ENCODE measurements at places on chromosomes 12 and 14. TPM values are rescaled to one million over a fixed set of nuclear protein-coding genes. Genes with fewer than 3 reads are reported as not detected.

The ERBB3 gene
- 56.1 TPM for polyA plus RNA-seq

DNA sequence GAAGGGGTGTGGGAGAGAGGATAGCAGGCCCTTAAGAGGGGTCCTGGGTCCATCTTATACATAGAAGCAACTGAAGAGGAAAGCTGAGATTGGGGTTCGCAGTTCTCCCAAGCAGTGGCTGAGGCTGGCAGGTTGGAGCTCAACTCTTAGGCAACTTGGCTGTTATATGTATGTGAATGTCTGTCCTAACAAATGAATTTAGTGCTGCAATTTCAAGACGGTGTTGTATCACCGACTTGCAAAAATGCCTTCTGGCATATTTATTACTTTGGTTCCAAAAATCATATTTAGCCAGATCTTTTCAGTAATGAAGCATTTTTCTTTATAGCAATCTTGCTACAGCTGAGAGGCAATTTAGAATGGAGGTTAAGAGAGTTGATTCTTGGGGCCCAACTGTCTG lies 148.3 kb downstream of the AKAP6 start:
- H3K27me3 ChIP-seq = no peaks in the 10 kb centered on the region
- H3K27ac ChIP-seq = no peak overlapping the region
- no peak overlapping the region for H3K4me3 ChIP-seq
- H3K4me1 ChIP-seq = peaks cover 19% of the 10 kb centered on the region

- H3K4me1 ChIP-seq = no peaks in the 10 kb centered on the region
- no peak for DNase-seq
- no peak overlapping the region for H3K27ac ChIP-seq
- no peaks in the 10 kb centered on the region for H3K36me3 ChIP-seq
Measured at GRCh38 chr12:58566599-58566998, 353.7 kb downstream of the LRIG3 start.

GRCh38 chr12:2393996-2394395 lies 341.2 kb downstream of the CACNA1C start:
- H3K27ac ChIP-seq = no peak overlapping the region
- H3K36me3 ChIP-seq = no peaks in the 10 kb centered on the region
- H3K4me1 ChIP-seq = peaks cover 3% of the 10 kb centered on the region
- H3K27me3 ChIP-seq = no peaks in the 10 kb centered on the region

The KRT72 gene
- not detected for polyA plus RNA-seq

DNA sequence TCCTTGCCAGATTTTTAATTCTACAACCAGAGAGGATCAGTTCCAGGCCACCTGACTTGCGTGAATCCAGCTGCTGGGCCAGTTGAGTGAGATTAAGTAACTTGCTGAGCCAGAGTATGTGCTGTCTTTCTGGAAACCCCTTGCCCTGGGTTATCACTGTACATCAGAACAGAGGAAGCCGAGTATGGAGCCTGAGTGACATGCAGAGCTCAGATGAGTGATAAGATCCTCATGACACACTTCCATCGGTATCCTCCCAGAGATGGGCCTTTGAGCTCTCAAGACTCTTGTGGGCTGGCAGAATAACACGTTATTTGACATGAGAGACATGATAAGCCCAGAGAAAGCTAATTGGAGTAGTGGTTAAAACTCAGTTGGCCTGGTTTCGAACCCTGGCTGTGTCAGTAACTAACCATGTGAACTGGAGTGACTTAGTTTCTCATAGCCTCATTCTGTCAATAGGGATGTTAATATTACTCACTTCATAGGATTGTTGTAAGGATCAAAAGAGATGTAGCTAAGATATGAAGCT lies 388.1 kb downstream of the ZFP36L1 start:
- H3K4me3 ChIP-seq = no peak overlapping the region
- H3K27ac ChIP-seq = peak overlapping the region; percentile 45
- H3K36me3 ChIP-seq = no peaks in the 10 kb centered on the region
- H3K4me1 ChIP-seq = peaks cover 26% of the 10 kb centered on the region
- no peaks in the 10 kb centered on the region for H3K27me3 ChIP-seq

- no peak overlapping the region for H3K4me3 ChIP-seq
- peaks cover 18% of the 10 kb centered on the region for H3K27me3 ChIP-seq
- no peaks in the 10 kb centered on the region for H3K4me1 ChIP-seq
Measured at GRCh38 chr12:21945002-21945401, 3.8 kb upstream of the ABCC9 start.

The KLHL33 gene
- polyA plus RNA-seq = 0.19 TPM
